Kidney tubule cell (primary cell): ENCODE measurements at places on chromosomes 16 and 17.

- DNase-seq = no peak
Measured at GRCh38 chr17:73783945-73784603, 139.8 kb upstream of the SDK2 start.

DNA sequence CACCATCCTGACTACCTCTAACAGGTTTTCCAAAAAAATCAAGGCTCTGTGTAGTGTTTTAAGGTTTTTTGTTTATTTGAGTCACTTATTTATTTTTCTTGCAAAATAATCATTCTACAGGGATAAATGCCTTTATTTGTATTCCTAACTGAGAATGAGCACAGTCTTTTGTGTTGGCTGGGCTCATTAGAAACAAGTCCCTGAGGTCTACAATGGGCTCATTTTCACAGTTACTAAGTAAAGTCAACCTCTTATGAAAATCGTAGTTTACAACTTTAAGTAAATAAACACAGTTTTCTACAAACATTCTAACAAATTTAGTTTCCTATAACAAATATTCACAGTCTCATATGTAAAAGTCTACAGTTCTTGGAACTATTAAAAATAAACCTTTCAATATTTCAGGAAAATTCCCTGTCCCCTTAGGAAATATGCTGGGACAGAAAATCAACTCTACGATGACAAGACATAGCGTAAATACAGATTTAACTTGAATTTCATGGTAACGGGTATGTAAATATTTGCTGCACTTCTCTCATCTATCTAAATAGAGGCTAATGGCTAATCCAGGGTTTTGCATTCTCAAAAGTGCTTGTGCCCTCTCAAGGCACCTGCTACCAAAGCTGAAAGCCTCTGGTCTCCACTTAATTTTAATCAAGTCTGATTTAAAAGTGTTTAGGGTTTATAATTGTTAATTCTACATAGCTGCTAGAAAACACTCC is 31.5 kb upstream of the CDH5 start:
- no peak for DNase-seq

DNA sequence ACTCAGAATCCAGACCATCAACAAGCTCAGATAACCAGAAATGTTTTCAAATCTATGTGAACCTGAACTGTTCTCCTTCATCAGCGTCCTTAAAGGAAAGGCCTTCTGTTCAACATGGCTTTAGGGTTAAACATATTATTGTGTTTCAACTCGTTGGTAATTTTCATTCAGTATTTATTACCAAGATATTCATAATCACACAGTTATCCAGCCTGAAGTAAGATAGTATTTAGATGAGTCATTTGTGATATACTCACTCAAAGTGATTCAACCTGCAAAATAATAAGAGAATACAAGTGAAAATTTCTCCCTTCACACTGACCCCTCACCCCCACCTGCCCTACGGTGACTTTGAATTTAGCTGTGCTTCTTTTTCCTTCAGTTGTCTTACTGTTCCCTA is 3.0 kb downstream of the CYLD start:
- peak; percentile 40 for DNase-seq

DNA sequence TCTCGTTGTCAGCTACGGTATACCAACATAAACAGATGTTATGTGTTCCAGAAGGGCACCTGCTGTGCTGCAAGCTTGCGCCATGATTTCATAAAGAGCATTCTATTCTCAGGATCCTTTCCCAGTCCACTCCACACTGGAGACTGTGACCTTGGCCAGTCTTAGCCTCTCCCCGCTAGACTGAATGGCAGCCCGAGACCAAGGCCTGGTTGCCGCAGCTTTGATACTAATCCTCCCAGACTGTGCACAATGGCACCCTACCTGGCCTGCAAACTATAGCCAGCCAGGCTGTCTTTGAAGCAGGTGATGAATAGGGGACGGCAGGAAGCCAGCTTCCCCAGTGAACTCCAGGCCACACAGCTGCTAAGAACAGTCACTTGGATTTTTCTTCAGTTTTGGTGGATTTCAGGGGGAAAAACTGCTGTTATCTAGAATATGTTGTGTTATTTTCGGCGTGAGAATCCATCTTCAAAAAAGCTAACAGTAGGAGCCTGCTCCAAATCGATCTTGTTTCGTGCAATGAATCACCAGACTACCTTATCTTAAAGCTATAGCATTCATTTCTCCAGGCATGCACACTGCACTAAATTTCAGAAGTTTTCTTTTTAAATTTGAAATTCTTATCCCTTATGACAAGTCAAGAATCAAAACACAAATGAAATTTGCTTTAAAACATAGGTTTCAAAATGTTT is 289.0 kb downstream of the CEP112 start:
- no peak for DNase-seq

DNA sequence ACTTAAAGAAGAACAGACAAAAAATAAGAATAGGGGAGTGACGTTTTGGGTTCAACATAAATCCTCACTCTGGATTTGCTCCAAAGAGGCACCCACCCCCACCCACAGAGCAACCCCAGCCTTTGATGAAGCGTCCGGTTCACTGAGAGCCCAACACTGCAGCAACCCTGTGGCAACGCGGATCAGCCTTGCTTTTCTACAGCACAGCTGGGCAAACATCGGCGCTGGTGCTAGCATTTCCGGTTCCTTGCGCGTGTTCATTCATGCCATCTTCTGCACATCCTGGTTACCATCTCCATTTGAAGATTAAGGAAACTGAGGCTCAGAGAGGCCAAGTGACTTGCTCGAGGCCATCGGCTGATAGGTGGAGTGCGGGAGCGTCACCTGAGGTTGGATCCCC is 8.7 kb upstream of the GINS2 start:
- DNase-seq = no peak

DNA sequence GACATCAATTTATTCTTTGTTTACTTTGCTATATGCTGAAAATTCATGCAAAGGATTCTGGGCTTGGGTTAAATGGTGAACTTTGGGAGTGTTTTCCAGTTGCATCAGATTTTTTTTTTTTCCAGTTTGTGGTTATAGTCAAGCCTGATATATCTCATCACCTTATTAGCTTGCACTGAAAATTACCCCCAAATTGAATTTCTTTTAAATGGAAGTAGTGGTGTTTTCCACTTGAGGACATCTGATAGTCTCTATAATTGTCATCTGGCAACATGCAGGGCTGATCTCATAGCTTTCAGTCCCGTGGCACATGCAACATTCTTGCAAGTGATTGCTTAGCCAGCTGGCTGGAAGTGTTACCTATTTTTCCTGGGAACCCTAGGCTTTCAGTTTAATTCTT is 4.7 kb upstream of the KRTAP3-1 start:
- peak; percentile 8 for DNase-seq

DNA sequence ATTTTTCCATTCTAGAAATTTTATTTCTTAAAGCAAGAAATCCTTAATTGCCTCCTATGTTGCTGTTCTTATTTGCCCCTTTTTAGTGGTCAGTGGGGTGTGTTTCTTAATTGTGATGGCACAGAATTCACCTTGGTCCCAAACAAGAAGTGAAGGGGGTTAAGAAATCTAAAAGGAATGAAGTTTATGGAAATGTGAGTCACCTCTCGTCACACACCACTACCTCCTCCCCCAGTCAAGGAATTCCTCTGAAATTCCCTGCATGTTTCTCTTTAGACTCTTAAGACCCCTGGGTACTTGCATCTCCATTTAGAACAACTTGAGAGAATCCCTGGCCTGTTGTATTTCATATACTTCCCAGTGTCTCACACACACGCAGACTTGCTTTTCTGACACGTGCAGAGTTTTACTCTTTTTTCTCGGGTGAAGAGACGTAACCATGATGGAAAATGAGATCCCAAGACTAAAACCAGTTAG is 247.4 kb downstream of the PRKCA start:
- DNase-seq = peak; percentile 93

- no peak for DNase-seq
Measured at GRCh38 chr17:37062021-37062420, 113.3 kb downstream of the AATF start.

DNA sequence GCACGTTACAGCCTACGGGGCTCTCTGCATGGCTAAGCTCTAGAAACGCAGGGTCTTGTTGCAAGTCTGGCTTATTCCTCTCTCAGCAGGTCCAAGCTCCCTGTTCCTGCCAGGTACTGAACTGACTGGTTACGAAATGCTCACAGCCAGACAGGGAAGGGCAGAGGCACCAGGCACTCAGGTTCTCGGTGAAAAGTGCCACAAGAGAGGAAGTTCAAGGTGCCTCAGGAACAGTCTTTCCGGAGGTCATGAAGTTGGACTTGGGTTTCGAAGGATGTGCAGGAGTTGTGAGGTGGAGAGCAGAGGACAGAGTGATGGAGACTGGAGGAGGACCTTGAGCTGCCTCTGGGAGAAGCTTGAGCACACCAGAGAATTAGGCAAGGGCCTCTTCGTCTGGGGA is 124.7 kb upstream of the GSE1 start:
- DNase-seq = no peak

DNA sequence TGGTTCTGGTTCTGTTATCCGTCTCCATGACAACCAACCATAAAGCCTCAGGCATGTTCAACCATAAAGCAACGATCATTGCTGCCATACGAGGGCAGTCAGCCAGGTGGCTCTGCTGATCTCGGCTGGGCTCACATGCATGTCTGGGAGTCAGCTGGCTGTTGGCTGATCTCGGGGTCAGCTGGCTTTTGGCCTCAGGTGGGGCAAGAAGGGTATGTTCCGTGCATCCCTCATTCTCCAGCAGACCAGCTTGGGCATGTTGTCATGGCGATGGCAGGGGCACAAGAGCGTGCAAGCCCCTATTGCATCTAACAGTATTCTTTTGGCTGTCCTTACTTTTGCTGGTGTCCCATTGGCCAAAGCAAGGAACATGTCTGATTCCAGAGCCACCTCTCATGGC is 86.2 kb downstream of the ABCC6 start:
- DNase-seq = no peak

GRCh38 chr16:71767060-71767900 is 41.4 kb downstream of the AP1G1 start:
- no peak for DNase-seq

- DNase-seq = peak; percentile 4
Measured at GRCh38 chr16:49003022-49003421, 278.6 kb downstream of the CBLN1 start.

- peak; percentile 16 for DNase-seq
Measured at GRCh38 chr17:10087355-10087754, 111.1 kb downstream of the GAS7 start.

DNA sequence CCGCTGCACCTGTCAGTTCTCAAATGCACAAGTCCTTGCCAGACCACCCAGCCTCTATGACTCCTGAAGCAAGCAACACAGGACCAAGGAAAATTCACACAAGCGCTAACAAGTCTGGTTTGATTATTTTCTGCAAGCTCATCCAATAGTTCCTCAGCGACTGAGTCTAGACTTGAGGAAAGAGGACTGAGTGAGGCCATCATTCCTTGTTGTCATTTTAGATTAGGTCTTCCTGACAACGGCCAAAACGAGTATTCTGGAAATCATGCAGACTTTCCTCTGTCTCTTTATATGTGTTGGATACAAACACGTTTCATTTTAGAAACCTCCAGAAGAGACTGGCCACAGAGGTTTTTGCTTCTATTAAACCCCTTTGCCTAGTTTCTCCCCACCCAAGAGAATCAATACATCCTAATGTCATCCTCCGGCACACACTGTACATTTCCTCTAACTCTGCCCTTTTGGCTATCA is 561 bp downstream of the CCDC47 start:
- peak; percentile 31 for DNase-seq

- peak; percentile 61 for DNase-seq
Measured at GRCh38 chr16:81315271-81316175, 761 bp downstream of the GAN start.

- DNase-seq = no peak
Measured at GRCh38 chr16:62156971-62157370, 120.7 kb upstream of the CDH8 start.

GRCh38 chr17:194828-195602 is 13.6 kb upstream of the DOC2B start:
- DNase-seq = no peak

GRCh38 chr17:68053231-68054013 is 17.9 kb downstream of the KPNA2 start:
- no peak for DNase-seq

GRCh38 chr17:65535777-65536572 is 25.5 kb downstream of the AXIN2 start:
- DNase-seq = no peak
